ENCODE measurements at places on chromosomes 2 and 18.

DNA sequence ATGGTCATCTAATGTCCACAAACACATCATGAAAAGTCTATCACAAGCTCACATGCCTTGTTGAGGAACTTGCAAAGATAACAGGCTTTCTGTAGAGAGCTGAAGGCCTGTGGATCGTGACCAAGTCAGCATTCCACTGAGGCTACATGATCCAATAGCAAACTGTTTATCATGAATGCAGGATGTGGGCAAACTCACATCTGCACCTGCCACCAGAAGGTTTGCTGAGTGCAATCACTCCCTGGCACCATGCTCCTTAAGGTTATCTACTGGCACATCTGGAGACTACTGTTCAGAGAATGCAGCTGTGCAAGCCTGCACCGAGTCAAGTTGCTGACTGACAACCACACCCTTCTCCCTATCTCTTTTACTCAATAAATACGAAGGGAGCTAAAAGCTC, 67.3 kb upstream of the ACAA2 start:
- no peak for DNase-seq

- no peak for DNase-seq
Measured at GRCh38 chr2:1601471-1602277, 142.6 kb downstream of the PXDN start.

GRCh38 chr2:18824325-18824790, 235.0 kb upstream of the NT5C1B start:
- no peak for DNase-seq

GRCh38 chr18:7657050-7657449, 89.9 kb downstream of the PTPRM start:
- no peak for DNase-seq

DNA sequence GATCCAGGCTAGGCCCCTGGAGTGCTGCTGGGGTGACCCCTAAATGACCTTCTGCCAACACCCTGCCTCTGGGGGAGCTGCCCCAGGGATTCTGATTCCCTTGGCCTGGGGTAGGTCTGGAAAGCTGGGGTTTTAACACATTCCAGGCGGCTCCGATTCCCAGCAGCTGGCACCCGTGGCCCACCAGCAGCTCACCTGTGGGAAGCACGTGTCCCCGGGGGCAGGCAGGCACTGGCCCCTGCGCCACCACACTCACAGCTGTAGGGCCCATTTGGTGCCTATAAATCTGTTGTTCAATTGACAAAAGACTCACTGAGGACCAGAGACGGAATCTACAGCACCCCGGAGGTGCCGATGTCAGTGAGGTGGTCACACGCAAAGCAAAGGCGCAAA, 4.1 kb upstream of the KLHL30 start:
- no peak for DNase-seq

DNA sequence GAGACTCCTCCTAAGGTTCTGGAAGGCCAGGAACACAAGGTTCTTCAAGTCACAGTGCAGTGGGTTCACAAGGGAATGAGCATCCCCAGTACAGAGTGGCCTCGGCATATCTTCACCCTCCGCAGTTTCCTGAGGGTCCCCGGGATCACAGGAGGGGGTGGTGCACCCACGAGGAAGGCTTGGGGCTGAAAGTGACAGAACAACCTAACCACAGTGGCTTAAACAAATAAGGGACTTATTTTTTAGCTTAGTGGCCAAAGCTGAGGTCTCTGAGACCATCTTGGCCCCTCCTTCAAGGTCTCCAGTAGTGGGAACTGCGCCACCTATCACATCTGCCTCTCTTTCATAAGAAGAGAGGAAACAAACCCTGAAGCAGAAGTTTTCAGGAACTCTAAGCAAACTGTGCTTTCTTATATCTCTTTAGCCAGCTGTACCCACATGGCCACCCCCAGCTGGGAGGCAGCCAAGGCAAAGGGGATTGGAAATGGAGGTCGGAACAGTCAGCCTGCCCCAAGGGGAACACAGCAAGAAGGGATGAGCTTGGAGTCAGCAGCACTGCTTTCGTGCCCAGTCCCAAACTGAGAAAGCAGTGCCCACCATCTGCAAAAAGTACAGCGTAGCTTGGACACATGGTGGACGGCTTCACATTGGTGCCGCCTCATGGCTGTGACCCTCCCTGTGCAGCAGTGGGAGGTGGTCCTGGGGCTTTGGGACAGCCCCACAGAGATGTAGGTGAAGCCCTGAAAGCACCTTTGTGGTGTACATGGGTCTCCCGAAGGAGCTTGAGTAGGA, 260.0 kb upstream of the ID2 start:
- no peak for DNase-seq

DNA sequence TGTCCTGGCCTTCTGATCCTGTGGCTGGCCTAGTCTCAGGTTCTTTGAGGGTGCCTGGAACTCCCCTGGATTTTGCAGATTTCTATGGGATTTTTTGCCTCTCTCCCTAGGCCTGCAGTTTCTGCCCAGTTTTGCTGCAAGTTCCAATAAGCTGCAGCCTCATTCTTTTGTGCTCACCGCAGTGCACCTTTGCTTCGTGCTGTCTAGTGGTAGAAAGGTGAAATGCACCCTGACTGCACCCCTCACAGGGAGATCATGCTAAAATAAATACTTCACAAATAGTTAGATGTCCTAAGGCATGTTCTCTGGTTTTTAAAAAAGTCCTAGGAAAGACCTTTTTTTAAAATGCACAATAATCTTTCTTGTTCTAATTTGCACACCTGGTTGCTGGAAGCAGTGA, 72.5 kb downstream of the GNAL start:
- DNase-seq: no peak

DNA sequence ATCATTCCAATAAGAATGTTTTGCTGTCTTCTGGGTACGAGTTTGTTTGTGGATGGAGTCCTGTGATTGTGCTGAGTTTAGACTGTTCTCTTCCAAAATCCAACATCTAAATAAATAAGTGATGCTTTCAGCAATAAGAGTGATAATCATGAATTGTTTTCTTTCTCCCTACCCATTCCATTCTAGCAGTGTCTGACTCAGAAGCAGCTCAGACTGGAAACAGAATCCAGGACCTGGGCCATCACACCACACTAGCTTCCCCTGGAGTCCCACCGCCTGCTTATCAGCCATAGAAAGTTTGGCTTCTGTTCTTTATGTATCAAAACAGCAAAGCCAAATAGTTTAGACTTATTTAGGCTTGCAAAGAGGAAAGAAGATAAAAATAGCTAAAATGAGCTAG, 76.4 kb upstream of the CNGA3 start:
- no peak for DNase-seq

- no peak for DNase-seq
Measured at GRCh38 chr2:8987410-8987809, 16.1 kb downstream of the MBOAT2 start.

DNA sequence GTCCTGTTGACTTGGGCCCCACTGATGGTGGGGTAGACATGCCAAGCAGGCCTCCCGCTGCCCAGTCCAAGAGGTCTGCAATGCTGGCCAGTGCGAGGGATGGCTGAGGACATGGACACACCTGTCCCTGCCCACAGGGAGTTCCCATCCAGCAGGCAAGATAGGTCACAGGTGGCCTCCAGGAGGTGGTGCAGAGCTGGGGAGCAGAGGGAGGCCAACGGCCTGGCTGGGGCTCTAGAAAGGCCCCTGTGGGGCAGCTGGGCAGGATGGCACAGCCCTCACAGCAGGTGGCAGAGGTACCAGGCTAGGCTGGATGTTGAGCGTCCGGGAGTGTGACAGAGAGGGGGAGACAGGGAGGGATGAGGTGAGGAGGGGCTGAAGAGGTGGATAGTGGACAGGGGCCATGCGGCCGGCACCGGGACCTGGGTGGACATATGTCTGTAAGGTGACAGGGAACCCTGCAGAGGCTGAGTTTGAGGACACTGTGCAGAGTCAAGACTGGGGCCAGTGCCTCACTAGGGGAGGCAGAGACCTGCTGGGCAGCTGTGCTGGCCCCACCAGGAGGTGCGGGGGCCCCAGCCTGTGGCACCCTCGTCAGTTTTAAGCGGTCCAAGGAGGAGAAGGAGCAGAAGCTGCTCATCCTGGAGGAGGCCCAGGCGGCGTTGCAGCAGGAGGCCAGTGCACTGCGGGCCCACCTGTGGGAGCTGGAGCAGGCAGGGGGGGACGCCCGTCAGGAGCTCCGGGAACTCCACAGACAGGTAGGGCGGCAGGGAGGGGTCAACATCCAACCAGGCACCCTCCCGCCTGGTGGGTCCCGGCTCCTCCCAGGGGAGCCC, 34.3 kb upstream of the SNED1 start:
- DNase-seq: no peak

DNA sequence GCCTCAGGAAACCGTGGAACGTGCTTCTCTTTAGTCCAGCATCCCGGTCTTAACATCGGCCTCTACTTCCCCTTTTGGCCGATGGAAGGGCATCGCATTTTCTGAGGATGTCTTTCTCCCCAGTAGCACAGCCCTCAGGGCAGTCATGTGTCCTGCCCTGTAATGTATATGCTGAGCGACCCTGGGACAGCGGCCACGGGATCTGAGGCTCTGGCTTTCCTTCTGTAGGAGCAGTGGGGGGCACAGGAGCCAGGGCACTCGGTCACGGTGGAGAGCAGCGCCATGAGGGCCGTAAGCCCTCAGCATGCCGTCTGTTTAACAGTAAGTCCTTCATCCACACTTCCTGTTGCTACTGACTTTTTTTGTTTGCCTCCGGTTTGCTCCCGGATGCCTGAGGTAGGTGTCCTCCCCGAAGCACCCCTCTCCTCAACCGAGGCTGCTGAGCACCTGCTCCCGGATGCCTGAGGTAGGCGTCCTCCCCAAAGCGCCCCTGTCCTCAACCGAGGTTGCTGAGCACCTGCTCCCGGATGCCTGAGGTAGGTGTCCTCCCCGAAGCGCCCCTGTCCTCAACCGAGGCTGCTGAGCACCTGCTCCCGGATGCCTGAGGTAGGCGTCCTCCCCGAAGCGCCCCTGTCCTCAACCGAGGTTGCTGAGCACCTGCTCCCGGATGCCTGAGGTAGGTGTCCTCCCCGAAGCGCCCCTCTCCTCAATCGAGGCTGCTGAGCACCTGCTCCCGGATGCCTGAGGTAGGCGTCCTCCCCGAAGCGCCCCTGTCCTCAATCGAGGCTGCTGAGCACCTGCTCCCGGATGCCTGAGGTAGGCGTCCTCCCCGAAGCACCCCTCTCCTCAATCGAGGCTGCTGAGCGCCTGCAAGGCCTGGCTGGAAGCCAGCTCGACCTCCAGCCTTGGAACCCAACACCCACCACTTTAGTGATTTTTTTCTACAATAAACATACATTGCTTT, 169.3 kb downstream of the HDAC4 start:
- DNase-seq: no peak

- no peak for DNase-seq
Measured at GRCh38 chr18:41324934-41325333, 630.1 kb upstream of the PIK3C3 start.

DNA sequence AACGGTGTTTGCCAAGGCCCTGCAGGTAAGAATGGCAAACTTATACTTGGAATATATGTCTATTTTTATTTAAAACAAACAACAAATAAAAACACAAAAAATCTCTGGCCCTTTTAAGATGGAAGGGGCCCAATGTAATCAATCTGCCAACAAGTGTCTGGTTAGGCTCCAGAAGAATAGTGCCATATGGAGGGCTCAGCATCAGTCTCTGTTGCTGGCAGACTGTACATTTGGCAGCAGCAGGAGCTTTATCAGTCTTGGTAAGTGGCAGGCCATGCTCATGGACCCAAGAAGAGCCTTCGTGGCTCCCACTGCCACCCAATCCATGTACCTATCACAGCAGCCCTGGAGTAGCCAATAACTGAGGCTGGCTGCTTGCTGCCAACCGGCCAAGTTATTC, 101.1 kb downstream of the GALNT3 start:
- no peak for DNase-seq

- DNase-seq: no peak
Measured at GRCh38 chr18:21741312-21741561, 645 bp downstream of the MIB1 start.

DNA sequence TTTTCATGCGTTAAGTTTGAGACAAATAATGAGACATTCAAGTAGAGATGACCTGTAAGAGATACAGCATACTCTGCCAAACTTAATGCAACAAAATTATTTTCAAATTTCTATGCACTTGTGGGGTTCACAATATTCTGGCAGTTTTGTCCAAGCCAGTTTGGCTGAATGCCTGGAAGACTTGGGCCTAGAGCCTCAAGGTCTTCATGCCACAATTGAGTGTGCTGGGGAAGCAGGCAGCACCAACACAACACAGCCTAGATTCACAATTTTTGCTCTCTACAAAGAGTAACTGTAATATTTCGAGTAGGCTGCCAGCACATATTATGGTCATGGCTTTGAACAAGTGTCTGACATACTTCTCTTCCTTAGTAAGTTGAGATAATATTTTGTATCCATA, 461.4 kb upstream of the SPHKAP start:
- no peak for DNase-seq

GRCh38 chr2:130898553-130898952, 61.8 kb downstream of the ARHGEF4 start:
- DNase-seq: no peak

- no peak for DNase-seq
Measured at GRCh38 chr18:46842583-46842982, 74.7 kb downstream of the PIAS2 start.

GRCh38 chr2:176107731-176108181, 676 bp downstream of the HOXD11 start:
- DNase-seq: no peak

GRCh38 chr2:159227467-159227866, 59.0 kb downstream of the WDSUB1 start:
- no peak for DNase-seq

- DNase-seq: no peak
Measured at GRCh38 chr2:164779383-164780057, 62.1 kb downstream of the COBLL1 start.

- no peak for DNase-seq
Measured at GRCh38 chr2:34474646-34475045, 875.5 kb upstream of the FAM98A start.

- DNase-seq: no peak
Measured at GRCh38 chr2:192327576-192327975, 132.8 kb upstream of the TMEFF2 start.

DNA sequence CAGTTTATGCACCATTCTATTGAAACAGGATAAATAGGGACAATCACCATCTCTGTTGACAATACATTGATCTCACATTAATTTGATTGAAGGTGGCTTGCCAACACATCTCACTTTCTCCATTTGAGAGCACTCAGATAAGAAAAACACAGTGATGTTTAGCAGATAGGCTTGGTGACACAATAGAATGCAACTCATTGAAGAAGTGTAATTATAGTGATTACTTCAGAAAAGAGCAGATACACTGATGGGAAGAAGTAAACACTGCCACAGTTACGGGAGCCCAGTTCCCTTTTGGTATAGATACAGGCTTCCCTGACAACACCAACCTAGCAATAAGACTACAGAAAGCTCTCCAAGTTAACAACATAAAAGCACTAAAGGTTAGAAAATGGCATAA, 89.1 kb downstream of the FIGN start:
- no peak for DNase-seq

DNA sequence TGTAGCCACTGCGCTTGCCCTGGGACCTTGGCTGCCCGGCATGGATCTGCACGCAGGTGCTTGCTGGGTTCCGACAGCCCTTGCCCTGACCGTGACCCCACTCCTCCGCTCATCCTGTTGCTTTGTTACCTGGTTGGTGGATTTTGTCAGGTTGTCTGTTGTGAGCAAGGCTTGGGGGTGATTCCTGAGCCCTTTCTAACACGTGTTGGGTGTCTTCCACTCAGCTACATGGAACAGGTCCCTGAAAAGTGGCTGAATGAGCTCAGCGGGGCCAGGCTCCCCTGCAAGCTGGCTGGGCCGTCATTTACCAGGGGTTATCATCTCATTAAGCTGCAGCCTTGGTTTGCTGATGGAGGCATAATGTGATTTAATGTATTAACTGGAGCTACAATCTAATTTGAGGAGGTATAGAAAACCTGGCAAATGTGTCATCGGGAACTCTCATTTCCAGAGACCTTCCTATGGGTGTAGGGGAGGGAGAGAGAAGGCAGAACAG, 24.6 kb downstream of the RAMP1 start:
- DNase-seq: no peak
